ENCODE measurements at places on chromosomes 16 and 17.

GRCh38 chr16:66372898-66373155, 6.3 kb downstream of the CDH5 start:
- DNase-seq, result no peak

DNA sequence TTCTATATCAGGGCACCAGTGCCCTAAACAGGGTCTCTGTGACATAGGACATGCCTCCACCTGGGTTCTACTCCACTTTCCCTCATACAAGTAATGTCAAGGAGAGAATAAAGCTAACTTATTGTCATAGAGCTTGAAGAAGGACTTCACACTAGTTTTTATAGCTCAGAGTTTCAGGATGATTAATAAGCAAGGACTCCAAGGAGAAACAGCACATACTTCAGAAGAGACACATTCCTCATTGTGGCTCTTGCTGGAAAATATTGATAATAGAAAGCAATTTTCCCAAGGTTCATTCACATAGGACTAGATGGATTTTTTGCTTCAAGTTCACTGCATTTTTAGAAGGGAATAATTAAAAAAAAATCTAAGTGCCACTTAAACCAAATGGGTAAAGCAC, 133.3 kb downstream of the CA10 start:
- DNase-seq, result no peak

- no peak for DNase-seq
Observed at GRCh38 chr17:81003711-81004475, 12.3 kb downstream of the CHMP6 start.

GRCh38 chr17:7750321-7750821, 32.8 kb downstream of the DNAH2 start:
- peak; percentile 47 for DNase-seq

GRCh38 chr16:71430744-71431143, 11.1 kb downstream of the TLE7 start:
- DNase-seq, result no peak

DNA sequence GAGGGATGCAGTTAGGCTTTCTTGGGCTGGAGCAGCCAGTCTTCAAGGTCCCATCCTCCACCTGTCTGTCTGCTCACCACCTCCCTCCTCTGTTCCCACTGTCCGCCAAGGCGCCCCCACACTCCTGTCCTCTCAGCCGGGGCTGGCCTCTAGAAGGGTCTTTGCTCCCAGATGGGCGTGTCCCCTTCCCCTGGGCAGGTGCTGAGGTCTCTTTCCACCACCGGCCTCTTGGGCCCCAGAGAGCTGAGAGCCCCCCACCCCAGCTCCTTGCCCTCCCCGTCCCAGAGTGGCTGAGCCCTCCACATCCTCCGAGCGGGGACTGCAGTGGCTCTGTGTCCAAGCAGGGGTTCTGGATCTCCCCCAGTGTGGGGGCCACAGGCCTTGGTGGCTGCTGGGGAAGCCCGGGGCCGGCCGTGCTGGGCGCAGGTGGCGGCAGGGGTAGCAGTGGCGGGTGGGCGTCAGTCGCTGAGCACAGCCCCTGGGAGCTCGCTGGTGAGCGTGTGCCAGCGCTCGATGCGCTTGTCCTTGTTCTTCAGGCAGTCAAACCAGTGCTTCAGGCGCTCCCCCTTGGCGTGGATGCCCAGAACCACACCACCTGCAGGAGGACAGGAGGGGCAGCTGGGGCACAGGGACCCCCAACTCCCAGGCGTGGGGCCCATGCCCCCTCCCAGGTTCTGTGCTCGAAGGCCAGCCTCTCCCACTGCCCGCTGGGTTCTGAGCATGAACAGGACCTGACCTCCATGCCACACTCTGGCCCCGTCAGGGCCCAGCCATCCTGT, 9.8 kb downstream of the SCGB1C2 start:
- no peak for DNase-seq

GRCh38 chr17:44846206-44846605, 1.5 kb upstream of the HIGD1B start:
- DNase-seq, result no peak

DNA sequence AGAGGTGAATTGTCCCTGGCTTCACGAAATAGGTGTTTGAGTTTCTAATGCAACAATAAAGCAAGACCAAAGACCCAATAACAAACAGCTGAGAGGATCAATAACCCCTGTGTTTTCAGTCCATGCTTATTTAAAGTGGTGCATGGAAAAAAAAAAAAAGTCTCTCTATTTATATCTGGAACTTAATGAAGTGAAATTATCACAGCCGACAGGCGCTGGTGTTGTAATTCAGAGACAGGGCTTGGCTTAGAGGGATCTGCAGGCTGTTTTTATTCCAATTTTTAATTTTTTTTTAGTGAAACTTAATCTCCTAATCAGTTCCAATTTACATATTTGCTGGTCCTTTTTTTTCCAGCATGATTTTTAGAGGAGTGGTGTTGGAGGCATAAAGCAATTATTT, 858.2 kb upstream of the SOX9 start:
- no peak for DNase-seq

DNA sequence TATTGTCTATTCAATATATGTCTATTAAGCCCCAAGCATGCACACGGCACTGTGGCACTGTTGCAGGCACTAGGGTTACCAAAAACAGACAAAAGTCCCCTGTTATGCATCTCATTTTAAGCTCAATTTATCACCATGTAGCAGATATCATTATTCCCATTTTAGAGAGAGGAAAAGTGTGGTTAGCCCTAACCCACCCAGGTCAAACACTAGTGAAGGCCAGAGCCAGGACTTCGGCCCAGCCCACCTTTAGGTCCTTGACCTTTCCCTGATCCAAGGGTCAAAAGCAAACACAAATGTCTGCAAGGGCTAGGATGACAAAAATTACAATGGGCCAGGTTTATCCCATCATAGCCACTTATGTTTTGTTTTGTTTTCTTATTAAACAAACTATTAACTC, 130.3 kb upstream of the NUDT7 start:
- DNase-seq, result no peak

- DNase-seq, result no peak
Observed at GRCh38 chr17:74814453-74814852, 38.3 kb upstream of the NAT9 start.

GRCh38 chr16:4461250-4462085, 13.0 kb downstream of the NMRAL1 start:
- DNase-seq, result no peak

DNA sequence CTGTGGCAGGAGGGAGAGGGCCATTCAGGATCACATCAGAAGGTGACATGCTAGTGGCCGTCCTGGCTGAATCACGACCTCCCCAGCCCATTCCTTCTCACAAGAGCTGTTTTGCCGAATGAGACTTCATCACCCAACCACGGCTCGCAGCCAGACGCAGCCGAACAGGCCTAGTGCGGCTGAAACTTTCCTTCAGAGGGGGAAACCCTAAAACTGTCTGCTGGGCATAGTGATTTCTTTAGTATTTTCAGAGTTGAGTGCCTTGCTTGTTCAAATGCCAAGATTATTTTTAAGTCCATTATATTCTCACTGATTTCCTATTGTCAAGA, 343.7 kb downstream of the CPPED1 start:
- DNase-seq, result no peak

DNA sequence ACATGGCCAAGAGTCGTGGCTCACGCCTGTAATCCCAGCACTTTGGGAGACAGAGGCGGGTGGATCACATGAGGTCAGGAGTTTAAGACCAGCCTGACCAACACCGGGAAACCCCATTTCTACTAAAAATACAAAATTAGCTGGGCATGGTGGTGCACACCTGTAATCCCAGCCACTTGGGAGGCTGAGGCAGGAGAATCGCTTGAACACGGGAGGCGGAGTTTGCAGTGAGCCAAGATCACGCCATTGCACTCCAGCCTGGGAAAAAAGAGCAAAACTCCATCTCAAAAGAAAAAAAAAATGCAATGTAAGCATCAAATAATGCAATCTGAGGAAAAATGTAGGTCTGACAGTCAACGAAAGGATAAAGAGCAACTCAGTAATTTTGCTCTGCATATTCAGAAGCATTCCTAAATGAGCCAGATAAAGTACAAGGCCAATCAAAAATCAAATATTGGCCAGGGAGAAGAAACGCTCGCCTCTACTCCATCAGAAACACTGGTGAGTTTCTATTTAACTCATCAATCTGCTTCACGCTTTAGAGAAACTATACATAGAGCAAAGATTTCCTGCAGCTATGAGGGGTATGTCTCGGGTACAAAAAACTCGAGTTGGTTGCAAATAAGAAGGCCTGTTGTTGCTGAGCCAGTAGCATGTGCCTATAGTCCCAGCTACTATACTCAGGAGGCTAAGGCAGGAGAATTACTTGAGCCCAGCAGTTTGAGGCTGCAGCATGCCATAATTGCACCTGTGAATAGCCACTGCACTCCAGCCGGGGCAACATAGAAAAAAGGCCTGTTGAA, 3.7 kb downstream of the TXNDC11 start:
- no peak for DNase-seq

- DNase-seq, result peak; percentile 41
Observed at GRCh38 chr16:71537643-71538042, 11.4 kb downstream of the CHST4 start.

DNA sequence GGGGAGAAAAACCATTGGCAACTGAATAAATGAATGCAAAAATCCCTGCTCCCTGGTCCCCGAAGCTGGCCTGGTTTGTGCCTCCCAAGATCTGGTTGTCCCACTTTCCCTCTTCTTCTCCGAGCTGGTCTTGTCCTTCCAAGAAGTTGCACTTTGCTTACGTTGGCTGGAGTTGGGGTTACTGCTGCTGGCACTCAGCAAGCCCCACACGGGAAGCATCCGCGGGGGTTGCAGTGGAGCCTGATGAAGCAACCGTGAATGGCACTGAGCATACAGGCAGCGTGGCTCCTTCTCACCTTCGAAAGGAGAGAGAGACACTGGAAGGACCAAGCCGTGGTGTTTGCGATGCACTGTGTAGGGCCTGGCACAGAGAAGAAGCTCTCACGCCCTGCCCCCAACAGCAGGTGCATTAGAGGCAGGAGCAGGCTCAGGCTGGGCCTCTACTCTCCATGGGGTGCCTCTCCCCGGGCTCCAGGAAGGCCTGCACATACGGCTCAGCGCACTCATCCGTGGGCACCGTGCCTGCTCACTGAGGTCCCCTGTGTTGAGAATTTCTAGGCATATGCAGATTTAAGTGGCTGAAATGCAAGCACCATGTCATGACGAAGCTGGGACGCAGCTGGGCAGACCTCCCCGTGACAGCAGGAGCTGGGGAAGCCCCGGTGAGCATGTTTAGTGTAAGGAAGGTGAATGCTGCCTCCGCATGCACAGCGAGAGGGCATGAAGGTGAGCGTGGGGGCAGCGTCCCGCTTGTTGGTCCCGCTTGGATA, 12.1 kb downstream of the CA5A start:
- no peak for DNase-seq

DNA sequence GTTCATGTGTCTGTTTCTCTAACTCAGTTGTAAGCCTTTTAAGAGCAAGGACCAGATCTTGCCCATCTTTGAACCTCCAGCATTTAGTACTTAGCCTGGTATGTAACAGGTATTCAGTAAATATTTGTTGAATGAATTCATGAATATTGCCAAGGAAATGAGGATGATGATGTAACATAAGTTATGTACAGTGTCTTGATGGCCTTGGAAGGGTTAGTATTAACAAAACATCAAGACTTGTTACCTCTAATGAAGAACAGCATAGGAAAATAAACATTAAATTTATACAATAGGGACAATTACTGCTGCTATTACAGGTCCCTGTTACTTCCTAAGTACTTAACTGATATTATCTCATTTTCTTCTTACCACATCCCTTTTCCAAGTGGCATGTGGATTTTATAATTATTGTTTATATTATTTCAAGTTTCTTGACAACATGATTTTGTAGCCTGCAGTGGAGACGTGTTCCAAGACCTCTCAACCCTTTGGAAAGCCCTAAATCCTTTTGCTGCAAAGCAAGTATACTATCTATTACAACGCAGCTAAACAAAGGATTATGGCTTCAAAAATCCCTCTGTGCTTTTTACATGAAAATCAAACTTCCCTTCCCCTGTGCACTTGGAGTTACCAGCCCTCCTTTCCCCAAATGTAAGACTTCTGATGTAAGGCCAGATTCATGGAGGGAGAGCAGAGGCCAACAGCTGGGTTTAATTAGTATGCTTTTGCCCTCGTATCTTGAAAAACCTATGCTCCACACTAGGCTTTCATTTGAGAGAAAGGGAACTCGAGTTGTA, 77.4 kb upstream of the SMIM36 start:
- DNase-seq, result peak; percentile 43

- DNase-seq, result no peak
Observed at GRCh38 chr17:58311429-58311894, 17.1 kb downstream of the TSPOAP1 start.

GRCh38 chr17:73972901-73973300, 230.6 kb upstream of the RPL38 start:
- DNase-seq, result no peak

DNA sequence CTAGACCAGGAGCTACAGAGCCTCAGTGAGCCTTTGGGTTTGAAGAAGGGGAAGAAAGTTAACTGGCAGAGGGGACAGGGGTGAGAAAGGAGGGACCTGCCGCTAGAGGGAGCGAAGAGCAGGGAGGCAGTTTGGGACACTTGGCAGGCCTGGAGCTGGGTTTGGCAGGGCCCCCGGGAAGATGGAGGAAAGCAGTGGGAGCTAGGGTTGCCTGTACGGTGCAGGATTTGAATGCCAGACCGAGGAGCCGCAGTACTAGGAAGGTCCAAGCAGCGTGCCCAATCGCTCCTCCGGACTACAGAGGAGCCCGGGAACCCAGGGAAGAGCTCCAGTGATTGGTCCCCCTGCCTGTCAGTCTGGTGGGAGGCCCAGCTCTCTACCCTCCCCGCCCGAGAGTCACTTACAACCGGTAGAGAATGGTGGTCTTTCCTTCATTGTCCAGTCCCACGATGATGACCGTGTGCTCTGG, 1.3 kb downstream of the ARL5C start:
- DNase-seq, result peak; percentile 65

DNA sequence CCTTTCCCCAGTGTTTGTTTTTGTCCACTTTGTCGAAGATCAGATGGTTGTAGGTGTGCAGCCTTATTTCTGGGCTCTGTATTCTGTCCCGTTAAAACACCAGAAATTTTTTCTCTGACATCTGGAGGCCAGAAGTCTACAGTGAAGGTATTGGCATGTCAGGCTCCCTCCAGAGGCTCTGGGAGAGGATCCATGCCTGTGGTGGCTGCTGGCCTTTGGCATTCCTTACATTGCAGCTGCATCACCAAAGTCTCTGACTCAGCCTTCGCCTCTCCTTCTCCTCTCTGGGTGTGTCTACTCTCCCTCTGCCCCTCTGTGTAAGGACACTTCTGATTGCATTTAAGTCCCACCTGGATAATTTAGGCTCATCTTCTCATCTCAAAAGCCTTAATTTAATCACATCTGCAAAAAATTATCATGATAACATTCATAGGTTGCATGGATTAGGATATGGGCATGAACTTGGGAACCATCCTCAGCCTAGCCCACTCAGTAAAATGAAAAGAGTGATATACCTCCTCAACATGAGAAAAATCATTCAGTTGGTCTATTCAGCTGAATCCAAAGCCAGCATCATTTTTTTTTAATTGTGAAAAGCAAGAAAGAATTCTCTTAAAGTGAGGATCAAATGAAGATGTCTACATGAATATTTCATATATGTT, 78.0 kb downstream of the MAP2K6 start:
- peak; percentile 80 for DNase-seq

- DNase-seq, result no peak
Observed at GRCh38 chr17:67377488-67378453, 690 bp downstream of the PITPNC1 start.

- no peak for DNase-seq
Observed at GRCh38 chr17:60491771-60492170, 34.3 kb downstream of the APPBP2 start.

All from H4 (cell line).